Mesendoderm (in vitro differentiated cells): ENCODE measurements at places on chromosomes 4 and X.

DNA sequence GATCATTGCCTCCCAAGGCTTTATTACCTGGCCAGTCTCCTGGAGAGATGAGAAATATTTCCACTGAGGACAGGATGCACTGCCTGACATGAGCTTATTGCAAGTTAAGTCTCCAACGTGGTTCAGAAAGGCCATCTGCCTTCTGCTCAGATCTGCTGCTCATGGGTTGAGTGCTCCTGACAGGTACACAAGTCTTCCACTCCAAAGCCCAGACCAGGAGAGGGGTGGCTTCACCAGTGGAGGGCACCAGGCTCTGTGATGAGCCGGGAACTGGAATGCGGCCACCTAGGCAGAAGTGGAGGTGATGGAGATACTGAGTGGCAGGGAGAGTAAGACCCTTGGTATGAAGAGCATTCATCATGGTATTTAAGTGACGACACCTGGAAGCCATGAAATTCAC, 79.5 kb upstream of the IRF2 start:
- DNase-seq = peak; percentile 73

DNA sequence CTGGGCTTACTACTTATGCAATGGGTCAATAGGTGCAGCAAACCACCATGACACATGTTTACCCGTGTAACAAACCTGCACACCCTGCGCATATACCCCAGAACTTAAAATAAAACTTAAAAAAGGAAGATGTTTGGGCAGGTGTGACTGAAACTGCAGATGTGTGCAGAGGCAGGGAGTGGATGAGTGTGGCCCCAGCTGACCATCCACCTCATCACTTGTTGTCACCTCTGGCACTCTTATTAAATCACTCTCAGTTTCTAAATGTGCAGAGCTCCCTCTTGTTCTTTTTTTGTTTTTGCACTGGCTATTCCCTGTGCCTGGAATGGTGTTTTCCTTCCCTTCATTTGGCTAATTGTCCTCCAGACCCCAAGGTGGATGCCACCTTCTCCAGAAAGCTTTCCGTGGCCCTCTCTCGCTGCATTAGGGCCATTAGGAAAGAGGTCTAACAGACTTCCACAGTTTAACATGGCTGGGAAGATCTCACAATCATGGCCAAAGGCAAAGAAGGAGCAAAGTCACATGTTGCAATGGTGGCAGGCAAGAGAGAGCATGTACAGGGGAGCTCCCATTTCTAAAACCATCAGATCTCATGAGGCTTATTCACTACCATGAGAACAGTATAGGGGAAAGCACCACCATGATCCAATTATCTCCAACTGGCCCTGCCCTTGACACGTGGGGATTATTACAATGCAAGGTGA, 58.5 kb downstream of the SLC2A9 start:
- no peak for DNase-seq

GRCh38 chr4:41280010-41280409, 23.3 kb downstream of the UCHL1 start:
- peak; percentile 61 for DNase-seq

GRCh38 chr4:21450331-21450730, 498.2 kb downstream of the KCNIP4 start:
- peak; percentile 21 for DNase-seq

- DNase-seq = no peak
These were observed 223.5 kb downstream of the ZNF674 start for GRCh38 chrX:46321676-46322075.

DNA sequence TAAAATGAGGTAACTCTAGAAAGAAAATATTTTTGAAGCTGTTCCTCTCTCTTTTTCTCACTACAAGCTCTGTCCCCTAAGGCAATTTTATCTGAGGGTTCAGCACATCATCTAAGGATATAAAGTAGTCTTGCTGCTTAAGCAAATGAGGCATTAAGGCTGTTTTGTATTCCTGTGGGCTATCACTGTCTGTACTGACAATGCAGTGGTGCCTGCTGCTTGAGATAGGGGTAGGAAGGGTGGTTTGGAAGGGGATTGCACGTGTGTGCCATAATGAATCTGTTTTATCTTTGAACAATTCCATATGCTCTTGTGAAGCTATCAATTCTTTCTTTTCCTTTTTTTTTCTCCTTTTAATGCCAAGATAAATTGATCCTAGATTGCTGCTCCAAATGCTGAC, 128.0 kb upstream of the ATOH1 start:
- DNase-seq = peak; percentile 28

- peak; percentile 55 for DNase-seq
These were observed 69.8 kb downstream of the MTNR1A start for GRCh38 chr4:186485561-186486062.

GRCh38 chr4:8905226-8905772, 33.7 kb upstream of the HMX1 start:
- DNase-seq = no peak

DNA sequence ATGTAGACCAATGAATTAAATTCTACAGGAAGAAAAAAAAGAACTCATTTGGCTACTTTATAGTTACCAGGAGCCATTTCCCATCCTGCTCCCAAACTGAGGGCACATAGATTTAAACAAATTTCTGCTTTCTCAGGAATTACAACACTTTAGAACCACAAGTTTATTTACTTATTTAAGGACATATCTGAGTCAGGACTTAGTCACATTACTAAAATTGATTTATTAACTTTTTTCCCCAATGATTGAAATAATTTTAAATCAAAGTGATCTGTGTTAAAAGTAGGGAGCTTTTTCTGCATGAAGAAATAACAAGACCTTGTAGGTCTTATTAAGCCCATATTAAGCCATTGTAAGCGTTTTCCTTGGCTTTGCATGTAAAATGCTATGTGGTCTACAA, 291.0 kb upstream of the HAND2 start:
- DNase-seq = no peak

DNA sequence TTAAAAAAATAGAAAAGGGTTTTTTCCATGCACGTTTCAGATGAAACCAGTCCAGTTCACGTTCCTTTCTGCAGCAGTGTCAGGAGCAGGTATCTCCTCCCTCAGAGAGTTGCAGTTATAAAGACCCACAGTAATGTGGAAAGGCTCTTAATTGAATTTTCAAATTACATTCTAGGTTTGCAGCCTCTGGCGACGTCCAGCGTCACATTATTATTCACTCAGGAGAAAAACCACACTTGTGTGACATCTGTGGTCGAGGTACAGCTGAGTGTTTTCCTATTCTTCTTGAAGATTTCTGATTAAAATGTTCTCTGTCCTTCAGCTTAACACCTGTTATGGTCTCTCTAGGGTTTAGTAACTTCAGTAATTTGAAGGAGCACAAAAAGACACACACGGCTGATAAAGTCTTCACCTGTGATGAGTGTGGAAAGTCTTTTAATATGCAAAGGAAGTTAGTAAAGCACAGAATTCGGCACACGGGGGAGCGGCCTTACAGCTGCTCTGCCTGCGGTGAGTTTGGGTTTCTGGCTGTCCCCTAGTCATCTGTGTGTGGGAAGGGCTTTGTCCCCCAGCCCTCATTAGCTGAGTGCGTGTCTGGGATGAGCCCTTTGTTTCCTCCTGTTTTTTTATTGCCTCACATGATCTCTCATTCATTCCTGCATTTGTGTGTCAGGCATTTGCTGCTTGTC, 25.6 kb downstream of the ZBTB49 start:
- DNase-seq = no peak

- no peak for DNase-seq
These were observed 14.3 kb upstream of the TDO2 start for GRCh38 chr4:155889031-155889793.

DNA sequence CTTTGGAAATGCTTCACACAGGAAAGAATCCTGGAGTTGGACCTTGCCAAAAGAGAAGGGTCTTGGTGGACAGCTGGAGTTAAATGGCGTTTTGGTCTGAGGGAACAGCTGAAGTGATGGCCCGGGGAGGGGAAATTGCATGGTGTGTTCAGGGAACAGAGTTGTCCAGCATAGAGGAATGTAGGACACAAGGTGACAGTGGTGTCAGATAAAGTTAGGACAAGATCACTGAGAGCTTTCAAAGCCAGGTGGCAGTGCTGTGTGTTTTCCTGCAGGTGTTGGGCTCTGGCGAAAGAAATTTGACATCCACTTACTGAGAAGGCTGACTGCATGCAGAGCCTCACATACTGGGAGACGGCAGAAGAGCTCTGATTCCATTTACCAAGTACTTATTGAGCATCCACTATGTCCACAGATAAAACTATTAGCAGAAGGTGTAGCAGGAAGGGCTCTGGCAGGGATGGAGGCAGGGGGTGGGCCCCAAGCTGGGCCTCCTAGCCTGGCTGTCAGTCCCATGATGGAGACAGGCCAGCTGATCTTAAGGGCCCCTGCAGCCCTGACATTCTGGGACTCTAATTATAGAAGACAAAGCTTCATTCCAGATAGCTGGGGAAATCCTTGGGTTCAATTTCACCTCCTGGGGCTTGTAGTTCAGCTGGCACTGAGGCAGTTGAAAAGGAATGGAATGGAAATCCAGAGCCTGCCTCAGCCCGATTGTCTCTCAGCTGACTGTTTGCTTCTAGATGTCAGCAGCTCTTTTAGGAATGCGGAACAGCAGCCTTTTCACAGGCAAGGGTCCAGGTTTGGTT, 150.2 kb upstream of the MAMLD1 start:
- peak; percentile 52 for DNase-seq

- DNase-seq = no peak
These were observed 39.5 kb upstream of the RBMX start for GRCh38 chrX:136920001-136920400.

GRCh38 chrX:10726647-10727046, 106.3 kb upstream of the MID1 start:
- no peak for DNase-seq

GRCh38 chr4:152545088-152545487, 9.2 kb upstream of the FBXW7 start:
- DNase-seq = no peak

DNA sequence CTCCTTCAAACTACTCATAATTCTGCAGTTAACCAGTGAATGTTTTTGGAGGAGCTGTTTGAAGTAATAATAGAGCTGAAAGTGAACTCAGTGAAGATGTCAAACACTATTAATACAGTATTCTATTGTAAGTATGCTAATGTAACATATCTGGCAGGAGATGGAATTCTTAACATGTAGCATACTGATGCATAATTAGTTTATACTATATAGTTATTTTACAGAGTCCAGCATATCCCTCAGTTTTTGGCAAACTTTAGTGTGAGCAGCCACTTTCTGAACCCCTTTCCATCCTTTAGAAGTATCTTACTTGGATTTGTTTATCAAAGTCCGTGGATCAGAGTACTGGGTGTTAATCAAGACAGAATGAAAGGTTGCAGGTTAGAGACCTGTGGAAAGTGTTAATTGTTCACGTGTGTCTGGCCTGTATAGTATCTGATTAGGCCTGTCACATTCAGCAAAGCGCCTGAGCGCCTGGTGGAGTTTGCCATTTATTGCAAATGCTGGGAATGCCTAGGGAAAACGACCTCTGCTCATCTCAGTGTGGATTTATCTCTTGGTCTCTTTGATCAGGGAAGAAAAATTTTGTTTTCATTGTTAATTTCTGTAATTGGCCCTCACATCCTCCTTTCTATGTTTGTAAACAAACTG, 251.7 kb upstream of the MAD2L1 start:
- DNase-seq = peak; percentile 80

- no peak for DNase-seq
These were observed 43.3 kb downstream of the MTMR1 start for GRCh38 chrX:150736475-150736874.

GRCh38 chr4:118939169-118939783, 50.6 kb downstream of the SYNPO2 start:
- DNase-seq = no peak

DNA sequence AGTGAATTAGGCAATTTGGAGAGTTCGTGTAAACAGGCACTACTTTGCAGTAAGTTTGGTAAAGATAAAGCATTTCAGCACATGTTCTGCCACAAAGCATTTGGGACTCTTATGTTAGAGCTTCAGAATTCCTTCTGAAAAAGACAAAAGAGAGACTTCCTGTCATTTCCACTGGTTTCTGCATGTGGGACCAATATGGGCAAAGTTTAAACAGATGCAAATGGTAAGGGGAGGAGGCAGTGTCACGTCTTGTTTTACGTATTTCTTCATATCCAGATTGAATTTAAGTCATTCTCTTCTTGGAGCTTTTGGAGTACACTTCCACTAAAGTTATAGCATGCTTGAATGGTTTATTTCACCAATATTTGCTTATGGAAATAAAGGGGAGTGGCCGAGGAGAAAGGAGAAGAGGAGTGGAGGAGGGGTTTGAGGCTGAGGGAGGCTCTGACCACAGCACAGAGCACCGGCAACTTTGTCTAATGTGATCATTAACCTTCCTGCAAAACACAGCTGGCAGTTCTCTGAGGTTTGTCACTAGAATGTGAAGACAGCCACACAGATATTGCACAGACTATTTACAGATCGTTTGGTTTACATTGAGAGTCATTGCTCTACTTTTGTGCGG, at the start of gene APELA:
Gene APELA, plus strand, starts transcription at position 479 of the 625 bp plus-strand sequence. CDS start 154 bp downstream, outside the sequence.
- peak; percentile 45 for DNase-seq

DNA sequence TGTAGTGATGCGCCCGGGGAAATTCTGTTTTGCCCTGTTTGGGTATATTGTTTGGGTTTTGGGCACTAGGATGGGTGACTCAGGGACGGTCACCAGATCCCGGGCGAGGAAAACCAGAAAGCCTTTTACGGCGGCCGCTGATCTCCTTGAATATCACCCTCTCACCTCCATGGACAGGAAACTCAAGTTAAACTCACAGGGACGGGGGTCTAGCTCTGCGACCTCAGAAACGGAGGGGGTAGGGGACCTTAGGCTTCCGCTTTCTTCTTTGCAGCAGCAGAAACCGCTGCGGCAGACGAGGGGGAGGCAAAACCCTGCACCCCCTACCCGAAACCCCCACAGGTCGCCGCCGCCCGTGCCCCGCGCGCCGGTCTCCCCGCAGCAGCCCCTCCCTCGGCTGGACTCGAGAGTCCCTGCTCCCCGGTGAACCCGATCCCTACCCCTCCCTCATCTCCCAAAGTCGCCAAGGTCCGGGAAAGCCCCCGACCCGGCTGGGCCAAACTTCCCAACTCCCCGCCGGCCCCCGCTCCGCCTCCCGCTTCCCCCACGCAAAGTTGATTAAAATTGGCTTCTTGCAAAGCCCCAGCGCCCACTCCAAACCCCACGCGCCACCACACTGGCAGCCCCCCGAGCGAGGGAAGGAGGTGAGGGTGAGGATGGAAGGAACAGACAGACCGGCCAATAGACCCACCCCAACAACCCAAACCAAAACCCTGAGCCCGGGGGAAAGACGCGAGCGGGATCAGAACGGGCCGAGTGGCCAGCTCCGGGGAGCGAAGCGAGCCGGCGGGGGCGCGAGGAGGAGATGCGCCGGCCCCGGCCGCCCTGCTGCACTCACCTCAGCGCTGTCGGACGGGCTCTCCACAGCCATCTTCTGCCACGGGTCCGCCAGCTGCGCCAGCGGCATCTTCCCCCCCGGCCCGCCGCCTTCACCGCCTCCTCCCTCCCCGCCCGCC, 705 bp downstream of the RPS6KA3 start:
- DNase-seq = peak; percentile 20
